Activated naive CD8-positive, alpha-beta T cell treated with anti-CD3 and anti-CD28 coated beads, Interleukin-2, amount 10 ng/mL, durations not matched to agents 7 days and 5 days (primary cell): ENCODE measurements at places on chromosomes 12 and 14. TPM values are rescaled to one million over a fixed set of nuclear protein-coding genes. Genes with fewer than 3 reads are reported as not detected.

The ACSM4 gene
- not detected for total RNA-seq

The NELL2 gene
- 147 TPM for total RNA-seq

The TMEM233 gene
- total RNA-seq, result not detected

The CCDC38 gene
- total RNA-seq, result not detected

The PAPLN gene
- 1.0 TPM for total RNA-seq

The PLEKHD1 gene
- total RNA-seq, result 0.11 TPM

The RERGL gene
- total RNA-seq, result not detected

The PHETA1 gene
- total RNA-seq, result 2.9 TPM

- no peak for DNase-seq
Observed at GRCh38 chr14:57811998-57812546, 53.8 kb downstream of the SLC35F4 start.

DNA sequence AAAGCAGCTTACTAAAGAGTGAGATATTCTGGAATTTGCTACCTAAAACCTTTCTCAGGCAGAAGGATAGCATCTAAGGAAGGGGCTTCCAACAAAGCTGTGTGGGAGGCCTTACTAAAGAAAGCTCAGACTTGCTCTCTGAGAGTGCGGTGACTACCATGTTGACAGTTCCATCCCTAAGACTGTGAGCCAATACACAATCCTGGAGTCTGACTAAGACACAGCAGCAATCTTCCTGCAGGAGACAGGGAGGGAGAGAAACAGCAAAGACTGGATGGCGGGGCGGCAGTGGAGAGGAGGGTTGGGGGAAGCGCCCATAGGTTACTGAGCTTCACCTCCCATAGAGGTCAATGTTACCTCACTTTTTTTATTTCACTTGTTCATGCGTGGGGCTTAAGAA lies 70.9 kb downstream of the KITLG start:
- DNase-seq, result no peak

DNA sequence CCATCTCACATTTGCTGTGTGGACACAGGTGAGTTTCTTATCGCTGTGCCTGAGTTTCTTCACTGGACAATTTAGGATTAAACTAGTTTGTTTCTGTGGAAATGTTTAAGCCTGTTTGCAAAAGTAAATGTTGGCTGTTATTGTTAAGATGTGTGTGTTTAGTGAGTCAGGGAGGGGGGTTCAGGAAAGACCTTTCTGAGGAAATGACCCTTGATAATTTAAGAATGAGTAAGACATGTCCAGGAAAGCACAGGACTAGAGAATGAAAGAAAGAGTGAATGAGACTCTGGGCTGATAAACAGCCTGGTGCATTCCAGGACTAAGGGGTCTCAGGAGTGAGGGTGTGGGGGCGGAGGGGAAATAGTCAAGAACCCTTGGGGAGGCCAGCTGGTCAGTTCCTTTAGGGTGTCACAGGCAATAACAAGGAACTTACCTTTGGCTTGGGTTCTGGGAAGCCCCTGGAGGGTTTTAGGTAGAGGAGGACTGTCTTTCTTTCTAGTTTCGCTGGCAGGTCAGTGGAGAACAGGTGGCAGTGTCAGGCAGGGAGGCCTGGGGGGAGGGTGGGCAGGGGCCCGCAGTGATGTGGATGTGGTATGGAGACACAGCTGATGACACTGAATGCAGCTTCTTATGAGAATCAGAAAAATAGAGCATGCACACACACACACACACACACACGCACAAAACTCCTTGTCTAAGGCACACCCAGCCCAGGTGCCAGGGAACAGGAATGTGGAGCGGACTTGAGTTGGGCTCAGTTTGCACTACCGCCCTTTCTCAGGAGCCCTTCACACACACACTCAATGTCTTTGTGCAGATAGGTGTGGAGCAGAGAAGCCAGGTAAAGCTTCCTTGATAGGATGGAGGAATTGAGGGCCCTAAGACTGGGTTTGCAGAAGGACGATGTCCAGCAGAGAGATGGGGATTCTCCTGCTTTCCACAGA lies 1005.5 kb downstream of the VRK1 start:
- no peak for DNase-seq

GRCh38 chr14:94839348-94839747 lies 69.4 kb upstream of the GSC start:
- DNase-seq, result no peak

GRCh38 chr12:106304797-106305196 lies 2.3 kb downstream of the TCP11L2 start:
- no peak for DNase-seq

DNA sequence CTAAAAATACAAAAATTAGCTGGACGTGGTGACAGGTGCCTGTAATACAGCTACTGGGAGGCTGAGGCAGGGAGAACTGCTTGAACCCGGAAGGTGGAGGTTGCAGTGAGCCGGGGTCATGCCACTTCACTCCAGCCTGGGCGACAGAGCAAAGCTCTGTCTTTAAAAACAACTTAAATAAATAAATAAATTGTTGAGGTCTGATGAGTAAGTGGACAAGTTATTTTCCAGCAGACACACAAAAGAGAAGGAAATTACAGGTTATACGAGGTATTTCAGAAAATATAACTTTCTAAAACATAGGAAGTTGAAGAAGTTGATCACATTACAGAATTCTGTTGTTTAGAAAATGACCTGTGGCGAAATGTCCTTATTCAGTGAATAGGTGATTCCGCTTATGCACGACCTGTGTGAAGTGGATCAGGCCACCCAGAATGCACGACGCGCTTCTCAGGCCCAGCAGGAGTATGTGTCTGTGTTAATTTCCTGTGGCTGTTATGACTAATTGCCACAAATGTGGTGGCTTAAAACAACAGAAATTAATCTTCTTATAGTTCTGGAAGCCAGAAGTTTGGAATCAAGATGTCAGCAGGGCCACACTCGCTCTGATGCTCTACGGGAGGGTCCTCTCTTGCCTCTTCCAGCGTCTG lies 38.1 kb downstream of the P2RX7 start:
- DNase-seq, result no peak

DNA sequence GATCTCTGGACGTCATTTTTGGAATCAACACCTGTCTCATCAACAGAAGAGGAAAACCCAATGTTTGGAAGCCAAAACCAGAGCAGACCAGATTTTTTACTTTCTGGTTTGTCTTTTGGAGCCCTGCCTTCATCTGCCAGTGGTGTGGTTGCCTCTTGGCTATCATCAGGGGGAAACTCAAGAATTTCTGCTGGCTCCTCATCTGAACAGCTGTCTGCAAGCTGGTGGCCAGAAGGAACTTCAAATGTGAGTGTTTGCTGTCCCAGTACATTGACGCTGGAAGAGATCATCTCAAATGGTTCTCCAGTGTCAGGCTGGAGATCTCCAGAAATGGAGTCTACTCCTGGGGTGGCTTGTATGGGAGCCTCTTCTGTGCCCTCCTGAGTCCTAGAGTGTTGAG lies 13.8 kb downstream of the PLD4 start:
- DNase-seq, result no peak

- no peak for DNase-seq
Observed at GRCh38 chr14:64928239-64929013, 14.1 kb downstream of the GPX2 start.

DNA sequence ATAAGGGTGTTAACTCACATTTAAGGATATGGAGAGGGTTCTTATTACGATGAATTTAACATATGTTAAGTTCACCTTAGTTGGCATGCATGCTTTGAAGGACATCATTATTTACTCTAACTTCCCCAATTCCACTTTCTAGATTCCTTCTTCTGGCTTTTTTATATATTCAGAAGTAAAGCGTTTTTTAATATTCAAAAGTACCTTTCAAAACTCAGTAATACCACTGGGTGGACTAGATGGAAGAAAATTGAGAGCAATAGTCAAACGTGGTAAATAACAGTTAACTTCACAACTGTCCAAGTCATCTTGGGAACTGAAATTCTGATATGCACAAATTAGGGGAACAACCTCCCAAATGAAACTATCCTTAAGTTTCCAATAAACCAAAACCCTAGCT lies 9.1 kb downstream of the SINHCAF start:
- DNase-seq, result no peak

- no peak for DNase-seq
Observed at GRCh38 chr14:53183611-53184010, 30.5 kb upstream of the DDHD1 start.

GRCh38 chr12:42636993-42637392 lies 47.4 kb upstream of the PRICKLE1 start:
- DNase-seq, result no peak

DNA sequence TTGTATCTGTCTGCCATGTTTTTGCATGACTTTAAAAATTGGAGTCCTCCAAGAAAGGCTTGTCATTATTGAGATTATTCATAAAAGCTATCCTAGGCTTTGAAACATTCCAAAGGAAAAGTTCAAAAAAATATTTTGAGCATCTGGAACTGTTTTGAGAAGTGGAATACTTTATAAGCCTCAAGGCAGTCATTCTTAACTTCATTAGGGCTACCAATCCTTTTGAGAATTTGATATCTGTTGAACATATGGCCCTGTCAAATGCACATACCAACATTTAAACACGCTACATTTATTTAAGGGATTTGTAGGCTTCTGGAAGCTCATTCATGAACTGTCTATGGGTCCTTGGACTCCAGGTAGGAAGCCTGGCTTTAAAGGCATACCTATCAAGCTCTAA lies 77.0 kb downstream of the TMEM117 start:
- DNase-seq, result no peak
